ENCODE measurements at places on chromosomes 13 and 19. TPM values are rescaled to one million over a fixed set of nuclear protein-coding genes. Genes with fewer than 3 reads are reported as not detected.

The ZNF799 gene
- total RNA-seq, result 6.0 TPM

The PGLYRP1 gene
- 9.9 TPM for total RNA-seq

The ICAM5 gene
- 2.2 TPM for total RNA-seq

The TUBGCP3 gene
- total RNA-seq, result 40.5 TPM

Measured in metanephros (tissue), 2 donors.